ENCODE measurements at places on chromosomes 11 and 22. TPM values are rescaled to one million over a fixed set of nuclear protein-coding genes. Genes with fewer than 3 reads are reported as not detected.
A peak's percentile ranks its signal among the peaks of the same experiment; 100 is the strongest.

The B3GAT1 gene
- polyA plus RNA-seq: 0.18 TPM

The RASD2 gene
- polyA plus RNA-seq: not detected

DNA sequence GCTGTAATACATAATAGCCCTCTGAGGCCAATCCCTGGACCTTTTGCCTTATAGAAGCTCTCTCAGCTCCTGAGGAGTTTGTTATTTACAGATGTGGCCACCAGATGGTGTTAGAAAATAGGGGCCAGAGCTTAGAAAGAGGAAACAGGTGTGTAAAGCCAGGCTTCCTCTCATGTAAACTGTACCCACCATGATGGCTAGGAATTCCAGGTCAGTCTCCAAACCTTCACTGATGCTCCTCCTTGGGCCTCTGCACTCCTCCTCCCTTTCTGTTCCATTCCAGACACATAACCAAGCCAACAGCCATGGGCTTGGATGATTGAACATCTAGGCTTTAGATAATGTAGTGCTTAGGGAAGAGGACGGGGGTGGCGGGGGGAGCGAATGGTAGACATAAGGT is 39.7 kb downstream of the USP35 start:
- DNase-seq: peak; percentile 52

DNA sequence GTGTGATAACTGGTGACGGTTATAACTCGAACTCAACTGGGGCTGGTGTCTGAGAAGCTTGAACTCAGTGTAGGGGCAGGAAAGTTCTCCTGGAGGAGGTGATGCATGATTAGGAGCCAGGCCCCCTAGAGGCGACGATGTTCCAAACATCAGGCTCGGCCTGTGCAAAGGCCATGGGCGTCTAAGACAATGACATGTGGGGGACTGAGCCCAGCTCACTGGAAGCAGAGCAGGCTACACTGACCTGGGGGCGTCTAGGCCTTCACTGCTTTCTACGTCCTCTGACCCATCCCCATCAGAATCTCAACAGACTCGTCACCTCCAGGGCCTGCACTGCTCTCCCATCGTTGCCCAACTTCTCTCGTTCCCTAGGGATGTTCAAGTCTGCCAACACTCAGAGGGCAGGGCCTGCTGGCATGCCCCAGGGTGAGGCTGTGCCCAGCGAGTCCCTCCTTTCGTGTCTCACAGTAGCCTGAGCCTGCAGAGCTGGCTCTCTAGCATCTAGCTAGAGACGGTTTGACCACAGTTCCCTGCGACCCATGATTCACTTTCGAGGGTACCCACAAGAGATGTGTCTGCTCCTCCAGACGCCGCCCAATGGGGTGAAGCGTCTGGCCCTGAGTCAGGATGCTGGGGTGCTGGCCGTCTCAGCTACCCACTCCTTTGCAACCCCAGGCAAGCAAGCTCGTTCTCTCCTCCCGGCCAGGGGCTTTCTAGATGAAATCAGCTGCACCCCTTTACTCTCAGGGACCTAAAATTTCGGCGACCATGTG is 1.1 kb upstream of the ATG16L2 start:
- no peak for DNase-seq

DNA sequence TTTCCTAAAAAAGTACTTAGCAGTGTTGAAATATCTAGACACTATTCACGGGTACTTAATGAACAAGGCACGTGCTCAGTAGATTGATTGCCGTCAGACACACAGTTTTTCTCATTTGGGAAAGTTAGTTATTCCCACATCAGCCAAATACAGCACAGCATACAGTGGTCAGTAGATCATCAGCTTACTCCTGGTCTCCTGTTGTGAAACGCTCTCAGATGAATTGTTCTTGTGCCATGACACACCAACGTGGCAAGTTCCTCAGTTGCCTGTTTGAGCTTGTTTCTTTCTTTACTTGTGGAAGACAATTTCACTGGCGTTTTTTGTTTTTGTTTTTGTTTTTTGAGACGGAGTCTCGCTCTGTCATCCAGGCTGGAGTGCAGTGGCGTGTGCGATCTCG is 8.6 kb downstream of the TAB1 start:
- no peak for DNase-seq
